ENCODE measurements at places on chromosomes 11 and 22.

DNA sequence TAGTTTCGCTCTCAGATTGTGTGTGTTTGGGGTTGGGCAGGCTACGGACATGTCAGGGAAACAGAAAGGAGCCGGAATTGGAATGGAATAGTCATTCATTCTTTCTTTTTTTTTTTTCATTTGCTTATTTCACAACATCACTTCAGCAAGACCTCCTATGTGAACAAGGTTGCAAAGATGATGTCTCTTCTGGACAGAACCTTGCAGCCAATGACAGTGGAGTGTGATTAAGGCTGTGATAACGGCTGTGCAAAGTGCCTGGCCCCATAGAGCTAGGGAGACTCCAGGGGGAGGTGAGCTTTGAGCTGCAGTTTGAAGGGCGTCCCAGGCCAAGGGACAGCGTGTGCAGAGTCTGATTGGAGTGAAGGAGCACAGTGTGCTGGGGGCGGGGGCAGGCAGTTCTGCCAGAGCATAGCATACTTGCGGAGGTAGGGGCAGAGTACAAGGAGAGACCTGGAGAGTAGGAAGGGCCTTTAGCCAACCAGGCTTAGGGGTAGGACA lies 3.4 kb downstream of the TIGD3 start:
- no peak for DNase-seq

DNA sequence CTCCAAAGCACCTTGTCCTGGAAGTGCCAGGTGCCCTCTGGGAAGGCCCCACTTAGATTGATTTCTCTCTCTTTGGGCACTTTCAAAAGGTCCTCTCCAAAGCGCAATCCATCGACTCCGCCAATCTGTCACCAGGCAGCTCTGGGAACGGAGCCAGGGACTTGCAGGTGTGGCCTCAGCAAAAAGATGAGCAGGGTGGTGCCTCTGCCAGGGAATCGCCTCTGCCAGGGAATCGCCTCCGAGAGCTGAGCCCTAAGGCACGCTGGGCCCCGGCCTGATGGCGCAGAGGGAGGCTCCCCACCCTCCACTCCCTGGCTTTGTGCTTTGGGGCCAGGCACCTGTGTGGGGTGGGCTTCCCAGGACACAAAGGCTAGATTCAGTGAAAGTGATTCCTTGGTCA lies 1391.3 kb downstream of the TBC1D22A start:
- DNase-seq: no peak

DNA sequence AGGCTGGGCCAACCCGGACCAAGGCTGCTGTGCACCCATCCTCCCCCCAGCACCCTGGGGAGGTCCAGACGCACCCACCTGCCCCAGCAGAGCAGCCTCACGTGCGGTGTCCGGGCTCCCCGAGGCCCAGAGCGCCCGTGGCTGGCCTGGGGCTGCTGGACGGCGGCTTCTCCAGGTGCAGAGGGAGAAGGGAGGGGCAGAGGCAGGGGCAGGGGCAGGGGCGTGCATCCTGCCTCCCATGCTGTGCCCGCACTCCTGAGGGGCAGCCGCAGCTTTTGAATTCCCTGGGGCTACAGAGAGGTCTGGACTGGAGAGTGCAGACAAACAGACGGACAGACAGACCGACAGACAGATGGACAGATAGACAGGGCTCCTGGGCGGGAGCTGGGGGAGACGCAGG lies 83.6 kb upstream of the PRR5 start:
- DNase-seq: no peak

GRCh38 chr11:98411777-98412176 lies 609.0 kb upstream of the CNTN5 start:
- DNase-seq: no peak

- DNase-seq: no peak
Observed at GRCh38 chr22:48566741-48567140, 1260.9 kb downstream of the BRD1 start.

DNA sequence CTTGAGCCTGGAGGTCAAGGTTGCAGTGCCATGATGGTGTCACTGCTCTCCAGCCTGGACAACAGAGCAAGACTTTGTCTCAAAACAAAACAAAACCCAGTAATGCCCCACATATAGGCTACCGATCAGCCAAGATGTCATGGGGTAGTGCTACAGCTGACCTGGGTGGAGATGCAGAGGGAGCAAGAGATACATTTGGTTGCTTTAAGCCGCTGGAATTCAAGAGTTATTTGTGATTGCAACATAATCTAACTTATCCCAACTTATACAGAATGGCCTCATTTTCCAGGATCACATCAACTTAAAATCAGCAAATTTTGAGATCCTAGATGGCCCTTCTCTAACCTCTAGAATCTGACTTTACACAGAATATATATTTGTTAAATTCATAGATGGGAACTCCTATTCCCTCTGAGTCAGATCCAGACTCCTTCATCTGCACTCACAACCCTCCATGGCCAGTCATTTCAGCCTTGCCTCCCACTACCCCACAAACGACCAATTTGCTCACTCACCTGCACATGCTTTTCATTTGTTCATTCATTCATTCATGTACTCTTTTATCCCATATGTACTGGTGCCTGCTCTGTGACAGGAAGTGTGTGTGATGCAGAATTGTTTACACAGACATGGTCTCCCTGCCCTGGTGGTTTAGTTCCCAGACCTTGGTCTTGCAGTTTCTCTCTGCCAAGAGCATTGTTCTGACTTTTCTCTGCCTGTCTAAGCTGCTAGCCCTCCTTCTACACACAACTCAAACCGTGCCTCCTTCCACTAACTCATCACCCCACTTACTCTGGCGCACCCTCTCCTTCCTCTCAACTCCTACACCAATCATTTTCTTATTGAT lies 24.1 kb upstream of the APLNR start:
- DNase-seq: no peak

GRCh38 chr11:37908219-37908548 lies 1310.1 kb upstream of the RAG2 start:
- no peak for DNase-seq

DNA sequence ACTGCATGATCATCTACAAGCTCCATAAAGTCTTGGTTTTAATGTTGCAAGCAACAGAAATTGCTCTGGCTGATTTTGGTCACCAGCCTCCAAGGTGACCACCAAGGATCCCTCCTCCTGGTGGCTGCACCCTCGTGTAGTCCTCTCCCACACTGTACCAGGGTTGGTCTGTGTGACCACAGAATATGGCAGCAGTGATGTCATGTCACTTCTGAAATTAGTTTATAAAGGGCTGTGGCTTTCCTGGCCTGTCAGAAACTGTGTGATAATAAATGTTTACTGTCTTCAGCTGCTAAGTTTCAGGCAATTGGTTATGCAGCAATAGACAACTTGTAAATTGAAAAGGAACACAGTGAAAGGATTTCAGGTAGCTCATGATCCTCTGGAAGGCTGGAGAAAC lies 5.3 kb upstream of the PRDM11 start:
- no peak for DNase-seq

GRCh38 chr22:36773935-36774334 lies 2.0 kb downstream of the IFT27 start:
- no peak for DNase-seq

GRCh38 chr11:255176-255575 lies 18.4 kb downstream of the PSMD13 start:
- no peak for DNase-seq

GRCh38 chr11:73716153-73717056 lies 44.5 kb downstream of the RAB6A start:
- DNase-seq: no peak

- DNase-seq: no peak
Observed at GRCh38 chr11:94309757-94310156, 5.4 kb downstream of the IZUMO1R start.

DNA sequence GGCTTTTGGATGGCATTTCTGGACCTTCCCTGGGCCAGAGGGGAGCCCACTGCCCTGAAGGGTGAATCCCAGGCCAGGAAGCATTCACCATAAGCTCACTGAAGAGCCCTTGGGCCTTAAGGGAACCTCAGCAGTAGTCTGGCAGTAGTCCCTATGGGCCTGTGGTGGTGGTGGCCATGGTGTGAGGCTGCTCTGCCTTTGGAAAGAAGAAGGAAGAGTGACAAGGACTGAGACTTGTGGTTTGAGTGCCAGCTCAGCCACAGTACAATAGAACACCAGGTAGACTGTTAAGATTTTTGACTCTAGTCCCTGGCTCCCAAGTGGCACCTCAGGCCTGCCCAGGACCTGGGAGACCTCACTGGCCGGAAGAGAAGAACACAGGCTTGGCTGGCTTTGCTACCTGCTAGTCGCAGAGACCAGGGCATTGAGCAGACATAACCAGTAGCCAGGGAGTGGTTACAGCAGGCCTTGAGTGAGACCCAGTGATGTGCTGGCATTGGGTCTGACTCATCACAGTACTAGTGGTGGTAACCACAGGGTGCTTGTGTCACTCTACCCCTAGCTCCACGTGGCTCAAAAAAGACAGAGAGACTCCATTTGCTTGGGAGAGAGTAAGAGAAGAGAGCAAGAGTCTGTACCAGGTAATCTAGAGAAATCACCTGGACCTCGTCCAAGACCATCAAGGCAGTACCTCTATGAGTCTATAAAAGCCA lies 259.8 kb upstream of the BLID start:
- no peak for DNase-seq

DNA sequence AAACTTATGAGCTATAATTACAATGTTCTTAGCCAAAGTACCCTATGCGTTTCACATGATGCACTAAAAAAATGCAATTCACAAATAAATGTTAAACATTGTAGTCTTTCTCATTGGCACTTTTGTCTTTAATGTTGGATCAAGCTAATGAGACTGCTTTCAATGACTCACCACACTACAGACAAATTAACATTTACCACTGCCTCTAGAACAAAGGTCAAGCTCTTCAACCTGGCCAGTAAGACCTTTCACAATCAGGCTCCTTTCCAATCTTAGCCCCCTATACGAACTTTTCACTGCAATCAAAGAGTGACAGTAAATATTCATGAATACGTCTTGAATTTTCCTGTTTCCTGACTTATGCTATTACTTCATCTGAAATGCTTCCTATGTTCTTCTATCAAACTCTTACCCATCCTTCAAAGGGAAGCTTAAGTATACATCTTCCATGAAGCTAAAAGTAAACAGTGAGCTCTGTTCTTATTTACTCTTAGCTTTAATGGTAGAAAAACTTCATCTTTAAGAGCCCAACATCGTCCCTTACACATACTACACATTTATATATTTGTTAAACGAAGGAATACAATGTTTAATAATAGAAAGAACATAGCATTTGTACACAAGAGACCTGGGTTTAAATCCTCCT lies 326.6 kb upstream of the PITPNB start:
- DNase-seq: no peak

GRCh38 chr11:110071197-110071596 lies 22.0 kb upstream of the ZC3H12C start:
- no peak for DNase-seq

DNA sequence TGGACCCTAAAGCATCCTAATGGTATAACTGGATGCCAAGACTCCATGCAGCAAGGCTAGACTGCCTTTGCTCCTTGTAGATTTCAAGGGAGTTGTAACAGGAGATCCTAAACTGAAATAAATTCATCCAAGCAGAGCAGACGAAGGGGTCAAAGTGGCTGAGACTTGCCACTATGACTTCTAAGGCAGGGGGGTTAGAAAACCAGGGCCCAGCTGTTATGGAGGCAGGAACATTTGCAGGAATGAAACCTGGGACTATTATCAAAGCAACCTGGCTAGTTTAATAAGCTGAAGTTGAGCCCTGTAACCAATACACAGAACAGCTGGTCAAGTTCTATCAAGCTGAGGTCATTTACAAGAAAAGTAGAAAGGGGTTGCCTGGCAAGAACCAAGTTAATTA lies 122.2 kb upstream of the TRPC6 start:
- no peak for DNase-seq

GRCh38 chr11:12625438-12626071 lies 48.7 kb upstream of the TEAD1 start:
- DNase-seq: no peak

GRCh38 chr11:68497761-68498160 lies 37.2 kb downstream of the PPP6R3 start:
- no peak for DNase-seq

DNA sequence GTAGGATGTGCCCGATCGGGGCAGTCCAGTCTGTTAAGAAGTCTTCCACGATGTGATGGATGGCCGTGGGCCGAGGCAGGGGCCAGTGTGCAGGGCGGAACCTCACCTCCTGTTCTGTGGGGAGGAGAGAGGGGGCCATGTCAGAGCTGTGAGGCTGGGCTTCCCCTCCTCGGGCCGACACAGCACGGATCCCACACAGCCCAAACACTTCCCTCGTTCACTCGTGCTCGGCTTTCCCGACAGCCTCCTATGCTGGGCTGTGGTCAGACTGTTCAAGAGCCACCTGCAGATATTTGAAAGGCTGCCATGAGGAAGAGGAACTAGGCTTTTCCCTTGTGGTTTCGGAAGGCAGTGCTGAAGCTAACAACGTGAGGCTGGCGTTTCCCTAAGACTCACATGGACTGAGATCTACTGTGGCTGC lies 12.3 kb upstream of the TXN2 start:
- DNase-seq: no peak

DNA sequence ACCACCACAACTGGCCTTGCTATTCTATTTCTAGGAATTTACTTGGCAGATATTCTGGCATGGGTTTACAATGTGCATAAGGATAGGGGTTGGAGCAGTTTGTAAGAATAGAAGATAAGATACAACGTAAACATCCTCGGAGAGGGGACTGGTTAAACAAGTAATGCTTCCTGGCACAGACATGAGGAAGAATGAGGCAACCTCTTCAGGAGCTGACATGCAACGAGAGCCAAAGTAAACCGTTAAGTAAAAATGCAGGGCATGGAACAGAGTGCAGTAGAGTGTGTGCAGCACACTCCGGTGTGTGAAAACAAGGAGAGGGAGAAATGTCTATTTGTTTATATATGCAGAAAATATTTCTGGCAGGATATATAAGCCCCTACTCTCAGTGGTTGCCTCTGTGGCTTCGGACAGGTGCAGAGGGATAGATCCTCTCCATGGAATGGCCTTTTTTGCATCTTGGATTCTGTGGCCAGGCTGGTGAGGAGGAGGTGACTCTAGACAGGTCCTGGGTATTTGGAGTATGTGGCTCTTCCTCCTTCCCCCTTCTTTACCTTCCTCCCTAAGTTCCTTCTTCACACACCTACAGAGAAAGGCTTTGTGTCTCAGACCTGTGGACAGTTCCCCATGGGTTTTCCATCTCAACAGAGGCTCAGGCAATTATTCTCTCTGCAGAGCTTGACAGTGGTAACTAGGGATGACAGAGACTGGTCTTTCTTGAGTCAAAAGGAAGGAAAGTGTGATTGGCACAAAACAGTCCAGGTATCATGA lies 2.5 kb downstream of the RAB36 start:
- DNase-seq: no peak

- DNase-seq: no peak
Observed at GRCh38 chr22:30860176-30861105, 108.1 kb downstream of the MORC2 start.
